Astrocyte of the hippocampus (primary cell): ENCODE measurements at places on chromosomes 12 and 14.

GRCh38 chr14:53220914-53221313 is 67.8 kb upstream of the DDHD1 start:
- no peak for DNase-seq

GRCh38 chr12:54040148-54040494 is 7.3 kb downstream of the HOXC5 start:
- DNase-seq = no peak

DNA sequence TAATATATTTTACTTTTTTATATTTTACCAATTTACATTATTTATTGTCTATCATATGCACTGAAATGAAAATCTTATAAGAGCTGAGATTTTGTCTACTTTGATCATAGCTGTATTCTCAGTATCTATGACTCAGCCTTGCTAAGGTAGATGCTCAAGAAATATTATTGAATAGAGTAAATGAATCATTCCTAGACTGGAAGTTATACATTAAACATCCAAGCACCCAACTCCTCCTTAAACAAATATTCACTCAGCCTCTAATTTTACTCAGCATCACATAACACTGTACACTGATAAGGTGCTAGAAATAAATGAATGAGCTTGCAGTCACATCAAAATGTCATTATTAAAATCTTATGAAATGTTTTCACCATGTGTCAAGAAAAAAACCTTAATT is 1424.9 kb downstream of the LRFN5 start:
- DNase-seq = no peak

GRCh38 chr12:93778306-93778705 is 101.1 kb downstream of the CRADD start:
- DNase-seq = peak; percentile 39

DNA sequence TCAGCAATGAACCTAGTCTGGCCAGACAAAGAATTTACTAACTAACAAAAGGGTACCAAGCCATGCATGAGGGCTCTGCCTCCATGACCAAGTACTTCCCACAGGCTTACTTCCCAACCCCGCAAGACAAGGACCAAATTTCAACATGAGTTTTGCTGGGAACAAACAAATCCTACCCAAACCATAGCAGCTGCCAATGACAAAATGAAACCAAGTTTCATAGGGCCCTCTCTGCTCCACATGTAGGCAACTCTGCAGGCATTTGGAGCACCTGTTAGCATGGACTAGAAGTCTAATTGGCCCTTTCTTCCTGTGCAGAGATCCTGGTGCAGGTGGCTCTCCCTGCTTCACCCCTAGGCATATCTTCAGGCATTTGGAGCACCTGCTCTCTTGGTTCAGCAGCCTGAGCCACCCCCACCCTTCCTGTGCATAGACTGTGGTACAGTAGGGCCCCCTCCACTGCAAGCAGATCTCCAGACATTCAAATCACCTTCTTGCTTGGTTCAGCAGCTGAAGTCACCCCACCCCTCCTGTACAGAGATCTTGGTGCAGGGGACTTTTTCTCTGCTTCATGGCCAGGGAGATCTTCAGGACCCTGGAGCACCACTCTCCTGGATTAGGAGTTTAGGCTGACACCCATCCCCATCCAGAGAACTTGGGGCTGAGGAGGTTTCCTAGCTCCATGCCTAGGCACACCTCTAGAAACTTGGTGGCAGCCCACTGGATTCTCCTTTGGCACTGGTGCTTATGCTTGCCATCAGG is 308.7 kb downstream of the RPAP3 start:
- no peak for DNase-seq
